ENCODE measurements at places on chromosomes 3 and 15. TPM values are rescaled to one million over a fixed set of nuclear protein-coding genes. Genes with fewer than 3 reads are reported as not detected.
A peak's percentile ranks its signal among the peaks of the same experiment; 100 is the strongest.

GRCh38 chr15:55695432-55695831, 47.5 kb downstream of the PRTG start:
- no peak for DNase-seq

DNA sequence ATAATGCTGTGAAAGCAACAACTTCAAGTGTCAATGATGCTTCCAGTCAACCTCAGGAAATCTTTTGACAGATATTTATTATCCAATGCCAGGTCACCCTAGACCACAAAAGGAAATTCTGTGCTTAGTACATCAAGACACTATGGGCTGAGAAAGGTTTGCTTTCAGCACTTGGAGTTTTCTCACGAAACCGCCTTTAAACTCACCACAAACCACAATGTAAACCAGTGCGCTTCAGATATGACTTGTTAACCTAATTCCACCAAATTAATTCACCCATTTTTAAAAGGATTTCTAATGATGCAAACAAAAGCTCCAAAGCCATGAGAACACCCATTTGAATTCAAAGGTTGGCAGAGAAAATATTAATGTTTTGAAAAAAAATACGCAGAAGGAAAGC, 292.9 kb upstream of the NR2F2 start:
- DNase-seq = no peak

DNA sequence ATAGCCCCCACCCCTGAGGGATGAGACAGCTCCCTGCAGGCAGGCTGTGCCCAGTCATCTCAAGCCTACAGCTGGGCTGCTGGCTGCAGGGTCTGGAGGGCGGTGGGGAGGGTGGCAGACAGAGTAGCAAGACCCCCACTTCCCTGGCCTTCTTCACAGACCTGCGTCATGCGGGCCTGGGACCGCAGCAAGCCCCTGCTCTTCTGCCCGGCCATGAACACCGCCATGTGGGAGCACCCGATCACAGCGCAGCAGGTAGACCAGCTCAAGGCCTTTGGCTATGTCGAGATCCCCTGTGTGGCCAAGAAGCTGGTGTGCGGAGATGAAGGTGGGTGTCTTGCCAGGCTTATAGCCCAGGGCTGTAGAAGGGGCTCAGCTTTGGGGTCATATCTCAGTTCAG, 25.0 kb downstream of the PPCDC start:
- no peak for DNase-seq

GRCh38 chr3:42369832-42370231, 40.6 kb downstream of the LYZL4 start:
- DNase-seq = no peak

DNA sequence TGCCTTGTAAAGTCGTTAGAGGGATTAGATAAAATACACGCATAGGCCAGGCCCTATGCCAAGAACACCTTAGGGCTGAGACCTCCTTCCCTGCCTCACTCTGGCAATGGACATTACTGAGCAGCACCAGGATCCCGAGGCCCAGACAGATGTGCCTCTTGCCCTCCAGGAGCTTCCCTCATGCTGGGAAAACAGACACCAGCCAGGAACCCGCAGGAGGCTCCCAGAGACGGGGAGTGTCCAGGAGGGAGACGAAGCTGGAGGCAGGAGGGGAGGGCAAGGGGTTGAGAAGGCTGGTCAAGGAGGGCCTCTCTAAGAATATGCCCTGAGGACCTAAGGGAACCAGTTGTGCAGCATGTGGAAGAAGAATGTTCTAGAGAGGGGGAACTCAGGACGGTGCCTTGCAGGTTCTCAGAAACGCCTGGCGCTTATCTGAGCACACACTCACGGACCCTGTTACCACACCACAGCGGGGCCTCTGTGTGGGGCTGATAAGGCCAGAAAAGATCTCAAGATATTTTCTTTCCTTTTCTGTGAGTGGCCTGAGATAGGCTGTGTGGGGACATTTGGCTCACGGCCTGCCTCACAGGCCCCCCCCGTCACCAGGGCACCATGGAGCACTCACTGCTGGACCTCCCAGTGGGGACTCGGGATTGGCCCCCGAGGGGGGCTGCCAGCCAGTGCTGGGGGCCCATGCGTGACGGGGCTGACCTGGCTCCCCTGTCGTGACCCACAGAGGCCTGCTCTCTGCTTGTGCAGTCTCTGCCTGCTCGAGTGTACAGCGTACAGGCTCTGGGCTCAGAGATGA, 22.0 kb upstream of the CYP11A1 start:
- no peak for DNase-seq

- peak; percentile 88 for DNase-seq
Measured at GRCh38 chr15:55250392-55250791, 39.2 kb downstream of the RAB27A start.

DNA sequence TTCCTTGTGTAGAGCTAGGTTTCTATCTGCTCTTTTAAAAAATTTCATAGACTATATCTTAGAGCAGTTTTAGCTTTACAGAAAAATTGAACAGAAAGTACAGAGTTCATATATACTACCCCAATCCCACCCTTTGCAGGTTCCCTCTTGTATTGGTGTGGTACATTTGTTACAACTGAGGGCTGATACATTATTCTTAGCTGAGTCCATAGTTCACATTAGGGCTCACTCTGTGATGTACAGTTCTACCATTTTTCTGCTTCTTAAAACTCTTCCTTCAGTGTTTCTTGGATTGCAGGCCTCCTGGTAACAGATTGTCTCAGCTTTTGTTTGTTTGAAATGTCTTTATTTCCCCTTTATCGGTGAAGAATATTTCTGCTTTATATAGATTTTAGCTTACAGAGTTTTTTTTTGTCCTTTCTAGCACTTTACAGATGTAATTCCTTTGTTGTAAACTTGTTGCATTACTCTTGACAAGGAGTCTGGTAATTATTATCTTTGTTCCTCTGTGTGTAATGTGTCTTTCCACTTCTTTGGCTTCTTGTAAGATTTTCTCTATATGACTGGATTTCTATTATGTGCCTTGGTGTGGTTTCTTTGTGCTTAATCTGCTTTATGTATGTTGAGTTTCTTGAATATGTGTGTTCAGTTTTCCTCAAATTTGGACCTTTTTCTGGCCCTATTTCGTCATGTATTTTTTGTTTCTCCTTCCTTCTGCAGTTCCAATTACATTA, 25.3 kb downstream of the MEF2A start:
- no peak for DNase-seq

PYGO1 gene
- total RNA-seq = 21.2 TPM

GASK1A gene
- 0.63 TPM for total RNA-seq
